Non-pigmented ciliary epithelial cell (primary cell): ENCODE measurements at places on chromosomes 6 and 20.

- DNase-seq = no peak
These were observed 27.3 kb upstream of the GMDS start for GRCh38 chr6:2272696-2273095.

DNA sequence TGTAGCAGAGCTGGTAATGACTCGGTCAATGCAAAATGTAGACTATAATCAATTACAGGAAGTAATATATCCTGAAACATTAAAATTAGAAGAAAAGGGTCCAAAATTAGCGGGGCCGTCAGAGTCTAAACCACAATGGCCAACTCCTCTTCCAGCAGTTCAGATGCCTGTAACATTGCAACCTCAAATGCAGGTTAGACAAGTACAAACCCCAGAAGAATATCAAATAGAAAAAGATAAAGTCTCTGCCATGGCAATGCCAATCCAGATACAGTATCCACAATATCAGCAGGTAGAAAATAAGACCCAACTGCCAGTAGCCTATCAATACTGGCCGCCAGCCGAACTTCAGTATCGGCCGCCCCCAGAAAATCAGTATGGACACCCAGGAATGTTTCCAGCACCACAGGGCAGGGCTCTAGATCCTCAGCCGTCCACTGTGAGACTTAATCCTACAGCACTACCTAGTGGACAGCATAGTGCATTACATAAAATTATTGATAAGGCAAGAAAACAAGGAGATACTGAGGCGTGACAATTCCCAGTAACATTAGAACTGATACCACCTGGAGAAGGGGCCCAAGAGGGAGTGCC is 158.4 kb downstream of the GPX5 start:
- DNase-seq = no peak

DNA sequence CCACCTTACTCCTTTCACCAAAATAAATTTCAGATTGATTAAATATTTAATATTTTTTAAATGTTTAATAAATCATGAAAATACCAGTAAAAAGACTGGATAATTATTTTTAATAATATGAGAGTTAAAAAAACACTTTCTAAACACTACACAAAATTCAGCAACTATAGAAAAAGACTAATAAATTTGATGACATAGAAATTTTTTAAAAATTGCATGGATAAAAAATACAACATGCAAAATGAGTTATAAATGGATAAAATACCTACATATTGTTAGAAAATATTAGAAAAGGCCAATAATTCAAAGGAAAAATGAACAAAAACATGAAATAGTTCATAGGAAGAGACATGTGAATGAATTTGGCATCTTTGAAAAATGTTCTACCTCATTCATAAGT is 101.0 kb upstream of the EDN1 start:
- DNase-seq = no peak

GRCh38 chr6:121940728-121941127 is 458.7 kb upstream of the HSF2 start:
- no peak for DNase-seq
